ENCODE measurements at places on chromosomes 7 and 10.

DNA sequence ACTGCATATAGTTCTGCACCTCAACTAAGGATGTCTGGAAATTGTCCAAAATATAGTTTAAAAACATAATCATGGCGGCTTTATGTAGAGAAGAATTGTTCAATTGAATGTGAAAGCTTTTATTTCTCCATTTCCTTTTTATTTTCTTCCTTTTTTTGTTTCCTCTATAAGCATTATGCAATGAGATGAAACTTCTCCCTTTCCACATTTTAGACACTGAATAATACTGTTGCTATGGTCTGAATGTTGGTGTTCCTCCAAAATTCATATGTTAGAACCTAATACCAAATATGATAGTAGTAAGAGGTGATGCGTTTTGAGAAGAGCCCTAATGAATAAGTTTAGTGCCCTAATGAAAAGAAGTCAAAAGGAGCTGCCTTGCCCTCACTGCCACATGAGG, 175.0 kb downstream of the RNLS start:
- DNase-seq = no peak

GRCh38 chr7:139936760-139937310, 107.8 kb downstream of the TBXAS1 start:
- DNase-seq = no peak

- DNase-seq = no peak
Observed at GRCh38 chr7:132751244-132751647, 175.0 kb upstream of the PLXNA4 start.

- DNase-seq = no peak
Observed at GRCh38 chr7:142111499-142111898, at the start of gene MGAM2. Gene MGAM2, plus strand, starts transcription at chr7:142111718. Its CDS starts 5,156 bp downstream, at chr7:142116874.

GRCh38 chr10:31554556-31554955, 235.5 kb downstream of the ZEB1 start:
- DNase-seq = no peak

GRCh38 chr7:26900251-26900650, 35.9 kb upstream of the SKAP2 start:
- no peak for DNase-seq

DNA sequence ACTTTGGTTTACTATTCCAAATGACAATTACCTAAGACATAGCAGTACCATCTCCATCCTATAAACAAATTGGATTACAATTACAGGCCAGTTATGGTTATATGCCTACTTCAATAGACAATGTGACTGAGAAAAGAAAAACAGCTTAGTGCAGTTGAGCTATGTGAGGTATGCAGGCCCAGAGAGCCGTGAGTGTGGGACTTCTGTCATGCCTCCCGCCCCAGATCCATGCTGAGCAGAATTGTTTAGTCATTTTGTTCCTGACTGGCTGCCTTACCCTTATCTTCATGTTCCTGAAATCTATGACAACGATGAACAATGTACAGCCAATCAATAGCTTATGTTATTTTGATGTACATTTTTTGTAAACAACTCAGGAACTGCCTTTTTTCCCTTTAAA, 21.7 kb downstream of the LARP4B start:
- no peak for DNase-seq

- DNase-seq = no peak
Observed at GRCh38 chr7:84247591-84247990, 53.0 kb upstream of the SEMA3A start.

DNA sequence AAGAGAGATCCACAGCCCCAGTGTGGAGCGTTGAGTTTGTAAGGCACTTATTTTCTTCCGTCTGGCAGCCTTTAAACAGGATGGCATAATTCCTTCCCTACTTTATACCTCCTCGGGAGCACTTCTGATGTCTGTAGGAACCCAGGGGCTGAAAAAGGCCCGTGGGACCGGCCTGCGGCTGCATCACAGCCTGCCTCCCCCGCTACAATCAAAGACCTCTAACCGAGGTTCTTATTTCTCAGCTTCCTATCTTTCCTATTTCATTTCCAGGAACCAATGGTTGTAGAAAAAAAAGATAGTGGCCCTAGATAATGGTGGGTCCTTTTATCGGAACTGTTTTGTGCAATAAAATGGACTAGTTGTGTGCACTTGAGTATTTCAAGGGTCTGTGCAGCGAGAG, 4.1 kb upstream of the CTBP2 start:
- no peak for DNase-seq

- DNase-seq = no peak
Observed at GRCh38 chr7:8154272-8154671, 107.7 kb downstream of the ICA1 start.

DNA sequence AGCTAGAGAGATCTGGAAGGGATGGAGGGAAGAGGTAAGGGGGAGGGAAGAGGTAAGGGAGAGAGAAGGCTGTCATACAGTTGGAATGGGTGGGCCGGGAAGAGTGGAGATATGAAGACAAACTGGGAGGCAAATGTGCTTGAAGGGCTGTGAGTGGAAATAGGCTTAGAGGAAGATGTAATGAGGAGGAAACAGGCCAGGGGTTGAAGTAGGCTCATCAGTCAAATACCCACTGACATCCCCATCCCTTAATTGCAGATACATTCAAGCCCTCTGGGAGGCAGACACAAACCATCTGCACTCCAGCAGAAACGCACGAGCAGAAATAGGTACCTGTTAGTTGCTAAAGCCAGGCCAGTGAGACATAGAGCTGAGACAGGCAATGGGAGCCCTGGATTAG, 2.1 kb downstream of the SYNPO2L start:
- no peak for DNase-seq

DNA sequence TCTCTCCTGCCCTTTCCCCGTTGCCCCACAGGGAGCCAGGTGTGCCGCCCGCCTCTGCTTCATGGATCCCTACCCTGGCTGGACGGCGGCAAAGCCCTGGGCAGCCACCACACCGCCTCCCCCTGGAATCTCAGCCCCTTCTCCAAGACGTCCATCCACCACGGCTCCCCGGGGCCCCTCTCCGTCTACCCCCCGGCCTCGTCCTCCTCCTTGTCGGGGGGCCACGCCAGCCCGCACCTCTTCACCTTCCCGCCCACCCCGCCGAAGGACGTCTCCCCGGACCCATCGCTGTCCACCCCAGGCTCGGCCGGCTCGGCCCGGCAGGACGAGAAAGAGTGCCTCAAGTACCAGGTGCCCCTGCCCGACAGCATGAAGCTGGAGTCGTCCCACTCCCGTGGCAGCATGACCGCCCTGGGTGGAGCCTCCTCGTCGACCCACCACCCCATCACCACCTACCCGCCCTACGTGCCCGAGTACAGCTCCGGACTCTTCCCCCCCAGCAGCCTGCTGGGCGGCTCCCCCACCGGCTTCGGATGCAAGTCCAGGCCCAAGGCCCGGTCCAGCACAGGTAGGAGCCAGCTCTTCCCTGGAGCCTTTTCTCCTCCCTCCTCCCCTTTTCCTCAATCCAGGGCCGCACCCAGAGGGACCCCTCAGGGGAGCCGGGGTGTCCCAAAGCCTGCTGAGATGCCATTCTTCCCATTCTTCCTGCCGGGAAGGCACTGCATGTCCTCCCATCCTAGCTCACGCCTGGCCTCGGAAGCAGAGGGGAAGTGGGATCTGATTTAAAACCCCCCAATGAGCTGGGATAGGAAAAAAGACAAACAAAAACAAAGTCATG, 4.0 kb downstream of the GATA3 start:
- DNase-seq = no peak

GRCh38 chr7:107582875-107583274, 2.8 kb downstream of the BCAP29 start:
- no peak for DNase-seq

DNA sequence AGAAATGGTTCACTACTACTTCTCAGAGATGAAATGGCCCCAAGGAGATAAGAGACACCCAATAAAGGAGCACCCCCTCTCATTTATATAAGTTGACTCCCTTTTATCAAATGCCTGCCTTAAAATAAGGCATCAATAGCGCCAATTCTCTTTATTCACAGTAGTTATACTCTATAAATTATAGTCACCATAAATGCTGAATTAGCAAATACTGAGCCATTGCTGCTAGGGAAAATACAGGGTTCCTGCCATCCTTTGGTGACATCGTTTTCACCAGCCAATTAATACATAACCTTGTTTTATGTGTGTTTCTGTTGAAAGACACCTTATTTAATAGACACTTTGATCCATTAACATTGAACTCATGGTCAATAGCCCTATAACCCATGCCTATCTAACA, 28.6 kb downstream of the DCLRE1C start:
- DNase-seq = no peak

DNA sequence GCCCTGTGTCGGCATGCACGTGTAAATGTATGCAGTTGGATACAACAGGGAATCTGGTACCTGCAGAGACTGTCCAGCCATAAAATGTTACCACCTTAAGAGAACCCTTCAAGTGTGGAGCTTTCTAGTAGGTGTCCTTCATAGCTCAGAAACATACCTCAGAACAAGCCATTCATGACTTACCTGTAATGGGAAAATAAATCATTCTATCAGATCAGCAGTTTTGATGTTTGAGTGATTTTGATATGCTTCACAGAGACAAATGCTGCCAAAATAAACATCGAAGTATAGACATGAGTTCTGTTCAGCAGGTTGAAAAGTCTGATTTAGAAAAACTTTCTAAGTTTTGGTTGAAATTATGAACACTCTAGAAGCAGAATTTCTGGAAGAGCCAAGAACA, 33.5 kb upstream of the UMAD1 start:
- no peak for DNase-seq

DNA sequence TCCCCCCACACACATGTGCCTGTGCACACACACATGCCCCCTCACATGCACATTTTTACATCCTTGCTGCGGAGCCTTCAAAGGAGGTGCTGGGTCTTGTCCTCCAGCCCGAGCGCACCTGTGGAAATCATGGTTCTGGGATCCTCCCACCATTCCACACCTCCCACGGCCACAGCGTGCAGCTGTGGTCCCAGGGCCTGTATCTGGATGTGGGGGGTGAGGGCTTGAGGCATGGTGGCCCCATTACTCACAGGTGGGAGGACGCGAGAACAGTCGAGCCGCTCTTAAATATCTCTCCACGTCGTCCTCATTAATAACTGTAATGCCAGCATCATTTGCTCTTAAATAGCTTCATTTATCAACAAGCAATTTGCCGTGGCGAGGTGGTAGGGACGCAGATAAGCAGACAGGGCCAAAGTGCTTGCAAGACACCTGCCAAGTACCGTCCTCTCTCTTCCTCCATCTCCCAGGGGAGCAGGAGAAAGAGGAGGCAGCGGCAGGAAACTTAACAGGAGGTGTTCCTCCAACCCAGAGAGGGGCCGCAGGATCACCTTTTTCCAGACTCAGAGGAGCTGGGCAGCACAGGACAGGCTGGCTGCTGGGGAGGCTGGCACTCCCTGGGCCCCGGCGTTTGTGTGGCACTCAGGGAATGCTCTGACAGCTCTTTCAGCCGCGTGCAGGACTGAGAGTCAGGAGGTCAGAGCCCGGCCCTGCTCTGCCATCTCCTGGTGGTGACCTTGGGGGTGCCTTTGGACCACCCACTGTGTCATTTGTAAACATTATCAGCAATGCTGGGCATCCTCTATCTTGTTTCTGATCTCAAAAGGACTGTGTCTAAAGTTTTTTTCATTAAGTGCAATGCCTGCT, 87.4 kb downstream of the CDH23 start:
- DNase-seq = no peak

DNA sequence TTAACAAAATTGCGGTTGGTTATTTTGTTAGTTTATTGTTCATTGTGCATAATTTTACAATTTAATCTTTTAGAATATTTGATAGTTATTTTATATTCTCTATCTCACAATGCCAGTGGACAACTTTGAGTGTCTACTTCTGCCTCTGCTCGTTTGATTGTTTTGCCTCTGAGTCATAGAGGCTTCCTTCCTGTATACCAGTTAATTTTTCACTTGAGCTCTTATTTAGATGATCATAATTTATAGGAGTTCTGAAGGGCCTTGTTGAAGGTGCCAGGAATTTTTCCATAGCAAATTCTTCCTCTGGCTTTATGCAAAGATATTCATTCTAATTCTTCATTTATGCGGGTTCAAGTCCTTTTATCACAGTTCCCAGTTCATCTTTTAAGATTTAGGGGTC, 5.2 kb upstream of the MALRD1 start:
- no peak for DNase-seq

DNA sequence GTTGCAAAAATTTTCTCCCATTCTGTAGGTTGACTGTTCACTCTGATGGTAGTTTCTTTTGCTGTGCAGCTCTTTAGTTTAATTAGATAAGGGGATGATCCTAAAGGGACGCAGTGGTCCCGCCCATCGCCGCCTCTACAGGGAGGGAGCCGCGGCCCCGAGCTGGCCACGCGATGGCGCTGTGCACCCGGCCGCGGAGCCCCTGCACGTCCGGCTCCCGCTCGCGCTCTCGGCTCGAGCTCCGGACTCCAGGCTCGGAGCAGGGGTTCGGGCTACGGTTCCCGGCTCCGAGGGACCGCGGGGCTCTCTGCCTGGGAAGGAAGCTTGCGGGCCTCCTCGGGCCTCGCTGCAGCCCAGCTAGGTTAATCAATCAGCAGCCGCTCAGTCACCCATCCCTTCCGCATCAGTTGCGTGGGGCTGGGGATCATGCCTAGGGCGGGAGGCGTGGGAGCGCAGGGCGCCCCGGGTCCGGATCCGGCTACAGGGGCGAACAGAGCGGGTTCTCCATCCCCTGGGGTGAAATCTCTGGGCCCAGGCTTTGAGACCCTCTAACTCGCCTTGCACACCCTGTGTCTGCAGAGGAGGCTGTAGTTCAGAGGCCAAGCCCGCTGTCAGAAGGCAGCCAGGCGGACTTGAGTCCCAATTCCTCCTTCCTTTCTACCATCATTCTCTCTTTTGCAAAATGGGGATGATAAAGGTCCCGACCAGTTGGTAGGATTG, 97.9 kb downstream of the WDR11 start:
- peak; percentile 8 for DNase-seq

- DNase-seq = no peak
Observed at GRCh38 chr7:70654146-70654545, 477.8 kb upstream of the GALNT17 start.

- no peak for DNase-seq
Observed at GRCh38 chr10:127299956-127300689, 103.7 kb upstream of the INSYN2A start.

- no peak for DNase-seq
Observed at GRCh38 chr7:106270122-106270977, 14.4 kb downstream of the NAMPT start.

GRCh38 chr7:128398016-128398840, 11.6 kb downstream of the IMPDH1 start:
- DNase-seq = no peak
